Left hindlimb (tissue), 1 donor: ENCODE measurements at places on chromosomes 2 and 18.

- no peak for DNase-seq
These were observed 35.0 kb upstream of the PTH2R start for GRCh38 chr2:208371634-208371935.

- no peak for DNase-seq
These were observed 1.2 kb downstream of the TMEM237 start for GRCh38 chr2:201642086-201642578.

- no peak for DNase-seq
These were observed 26.5 kb downstream of the AQP12B start for GRCh38 chr2:240655931-240656886.

GRCh38 chr2:196318517-196319377, 147.4 kb upstream of the STK17B start:
- DNase-seq, result no peak

DNA sequence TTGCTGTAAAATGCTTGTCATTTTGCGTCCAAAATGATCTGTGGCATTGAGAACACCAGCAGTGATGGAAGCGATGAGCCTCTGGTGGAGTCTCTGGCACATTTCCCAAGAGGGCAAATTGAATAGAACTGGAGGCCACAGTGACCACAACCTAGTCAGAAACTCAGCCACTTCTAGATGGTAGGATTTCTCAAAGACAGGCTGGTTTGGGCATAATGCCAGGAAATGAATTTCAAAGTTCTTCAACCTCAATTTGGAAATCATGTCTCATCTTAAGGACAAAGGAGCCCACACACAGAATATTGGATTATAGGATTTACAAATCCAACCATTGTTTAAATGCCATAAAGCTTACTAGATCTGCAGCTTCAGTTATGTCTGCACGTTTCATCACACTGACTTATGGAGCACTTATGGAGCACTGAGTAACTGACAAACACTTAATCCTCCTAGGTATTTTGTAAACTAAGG, 132.1 kb downstream of the COL6A3 start:
- no peak for DNase-seq

DNA sequence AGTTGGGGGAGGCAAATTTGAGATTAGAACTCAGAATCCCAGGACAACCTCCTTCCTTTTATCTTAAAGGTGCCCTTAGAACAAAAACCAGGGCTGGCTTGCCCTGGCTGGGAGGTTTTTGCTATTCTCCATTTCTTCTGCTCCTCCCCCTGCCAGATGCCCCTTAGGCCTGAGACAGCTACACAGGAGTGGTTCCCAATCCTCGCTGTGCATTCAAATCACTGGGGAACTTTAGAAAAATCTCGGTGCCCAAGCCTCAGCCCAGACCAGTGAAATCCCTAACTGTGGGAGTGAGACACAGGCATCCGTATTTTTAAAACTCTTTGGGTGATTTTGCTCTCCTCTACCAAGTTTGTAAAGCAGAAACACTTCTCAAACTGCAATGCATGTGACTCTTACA, 38.8 kb downstream of the LBH start:
- DNase-seq, result no peak

DNA sequence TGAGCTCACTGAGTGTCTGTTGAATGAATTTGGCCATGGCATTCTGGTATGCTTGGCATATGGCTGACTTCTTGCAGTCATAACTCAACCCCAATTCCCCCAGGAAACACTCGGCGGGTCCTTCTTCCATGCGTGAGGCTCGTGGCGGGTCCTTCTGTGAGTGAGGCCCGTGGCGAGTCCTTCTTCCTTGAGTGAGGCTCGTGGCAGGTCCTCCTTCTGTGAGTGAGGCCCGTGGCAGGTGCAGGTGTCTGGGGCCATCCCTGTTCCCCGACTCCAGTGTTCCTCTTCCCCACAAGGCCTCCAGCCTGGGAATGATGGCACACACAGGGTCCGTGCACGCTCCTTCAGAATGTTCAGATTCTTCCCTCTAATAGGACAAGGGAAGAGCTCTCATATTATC, 169.0 kb downstream of the EIPR1 start:
- no peak for DNase-seq

- no peak for DNase-seq
These were observed 1355.4 kb downstream of the LRP1B start for GRCh38 chr2:140775411-140775810.

DNA sequence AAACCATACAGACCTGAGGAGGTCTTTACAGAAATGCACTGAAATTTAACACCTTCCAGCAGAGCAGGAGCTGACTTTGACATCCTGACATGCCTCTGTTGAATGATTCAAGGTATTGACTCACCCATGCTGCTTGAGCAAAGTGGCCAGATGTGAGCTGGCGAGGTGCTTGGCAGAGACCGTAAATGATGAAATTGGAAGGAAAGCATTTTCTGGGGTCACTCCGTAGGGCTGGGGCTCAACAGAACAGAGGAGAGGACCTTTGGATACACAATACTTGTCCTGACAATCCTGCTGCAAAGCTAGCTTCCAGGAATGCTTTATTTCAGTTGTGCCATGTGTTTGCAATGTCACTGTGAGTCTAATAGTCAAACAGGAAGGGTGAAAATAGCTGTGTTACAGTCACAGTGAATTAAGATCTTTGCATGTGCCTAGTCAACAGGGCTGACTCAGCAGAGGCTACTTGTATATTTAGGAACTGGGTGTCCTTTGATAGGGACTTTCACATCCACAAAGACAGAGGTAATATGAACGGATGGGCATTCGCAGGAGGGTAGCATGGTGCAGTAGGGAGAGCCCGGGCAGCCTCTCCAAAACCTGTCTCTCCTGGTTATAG, 31.6 kb upstream of the NCK2 start:
- DNase-seq, result no peak

DNA sequence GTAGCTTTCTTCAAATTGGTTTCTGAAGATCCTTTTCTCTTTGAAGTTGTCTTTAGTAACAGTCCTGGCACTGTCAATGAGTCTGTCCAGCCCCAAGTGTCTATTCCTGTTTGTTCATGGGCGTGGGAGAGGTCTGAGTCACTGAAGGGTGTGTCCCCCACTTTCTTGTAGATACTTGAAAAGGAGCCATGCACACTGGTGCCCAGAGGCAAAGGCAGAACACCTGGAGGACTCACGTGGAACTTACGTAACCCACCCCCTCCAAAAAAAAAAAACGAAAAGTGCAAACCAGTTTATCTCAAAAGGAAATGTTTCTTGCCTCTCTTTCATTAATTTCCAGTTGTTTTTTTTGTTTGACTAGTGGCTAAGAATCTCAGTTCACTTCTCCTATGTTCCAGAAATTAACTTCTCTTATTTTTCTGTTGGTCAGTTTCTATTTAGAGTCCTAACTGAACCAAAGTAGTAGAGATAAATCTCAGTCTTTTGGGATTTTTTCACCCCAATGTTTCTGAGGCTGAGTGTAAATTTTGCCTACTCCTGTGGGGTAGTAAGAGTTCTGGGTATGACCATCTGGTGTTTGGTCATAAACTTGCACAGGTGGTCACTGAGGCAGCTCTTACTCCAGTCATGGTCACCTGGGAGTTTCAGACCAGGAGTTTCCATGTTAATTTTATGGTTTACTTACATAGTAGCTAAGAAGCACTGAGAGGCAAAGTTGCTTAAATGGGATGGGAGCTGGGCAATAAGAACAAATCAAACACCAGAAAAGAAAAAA, 54.9 kb downstream of the DSC3 start:
- DNase-seq, result no peak

DNA sequence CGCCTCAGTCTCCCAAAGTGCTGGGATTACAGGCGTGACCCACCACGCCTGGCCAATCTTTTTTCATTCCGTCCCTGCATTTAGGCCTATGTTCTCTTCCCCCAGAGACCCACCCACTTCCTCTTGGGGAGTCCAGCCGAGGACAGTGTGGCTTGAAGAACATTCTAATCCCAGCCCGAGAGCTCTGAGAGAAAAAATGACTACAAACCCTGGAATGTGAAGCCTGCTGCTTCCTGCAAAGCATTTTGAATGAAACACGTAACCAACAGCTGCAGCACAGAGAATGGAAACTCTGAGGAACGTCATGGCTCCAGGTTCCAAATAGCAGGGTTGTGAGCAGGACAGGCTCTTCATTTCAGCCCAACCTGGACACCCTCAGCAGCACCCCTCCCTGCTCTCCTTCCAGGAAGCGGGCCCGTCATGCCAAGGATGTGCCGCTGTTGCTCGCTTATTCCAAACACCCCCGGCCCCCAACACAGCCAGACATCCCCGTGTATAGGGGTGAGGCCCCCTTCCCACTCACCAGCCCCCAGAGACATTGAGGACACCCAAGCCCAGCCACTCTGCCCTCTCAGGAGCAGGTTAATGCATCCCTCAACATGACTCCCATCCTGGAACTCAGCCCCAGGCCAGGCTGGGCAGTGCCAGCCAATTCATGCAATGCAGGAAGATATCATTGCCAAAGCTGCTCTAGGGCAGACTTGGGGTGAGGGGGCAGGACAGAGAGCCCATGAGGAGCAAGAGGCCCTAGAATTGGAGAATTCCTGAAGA, 139.8 kb downstream of the ZFP36L2 start:
- peak; percentile 94 for DNase-seq

GRCh38 chr2:66174491-66174890, 260.4 kb upstream of the MEIS1 start:
- DNase-seq, result no peak

DNA sequence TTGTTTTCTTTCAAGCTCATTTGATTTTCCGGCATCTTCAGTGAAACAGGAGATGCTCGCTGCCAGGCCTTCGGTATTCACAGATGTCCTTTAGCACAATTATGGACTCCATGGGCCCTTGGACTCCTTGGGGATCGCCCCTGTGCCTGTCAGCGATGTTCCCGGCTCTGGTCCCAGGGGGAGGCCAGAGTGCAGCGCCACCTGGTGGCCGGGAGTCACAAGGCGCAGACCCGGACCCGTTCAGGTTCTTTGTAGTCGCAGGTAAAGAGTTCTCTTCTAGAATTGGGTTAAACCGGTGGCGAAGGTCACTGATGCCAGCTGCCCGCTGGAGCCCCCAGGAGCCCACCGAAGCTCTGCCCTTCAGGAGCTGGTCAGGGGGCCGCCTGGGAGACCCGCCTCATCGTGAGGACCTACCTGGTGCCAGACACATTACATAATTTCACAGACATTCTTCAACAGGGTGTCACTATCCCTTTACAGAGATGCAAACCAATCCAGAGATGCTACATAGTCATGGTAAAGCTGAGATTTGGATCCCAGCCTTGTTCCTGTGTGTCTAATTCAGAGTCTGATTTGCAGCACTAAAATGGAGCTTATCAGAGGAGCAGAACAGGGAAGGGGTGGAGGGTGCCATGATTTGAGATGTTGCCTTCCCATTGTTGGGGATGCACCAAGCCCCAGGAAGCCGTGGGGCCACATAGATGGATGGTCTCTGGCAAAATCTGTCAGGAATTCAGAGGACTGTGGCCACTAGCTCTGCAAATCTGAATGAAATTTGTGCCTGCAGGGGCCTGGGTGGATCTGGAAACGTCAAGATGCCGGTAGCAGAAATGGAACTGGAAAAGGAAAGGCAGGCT, 6.0 kb upstream of the INPP5D start:
- DNase-seq, result no peak

- no peak for DNase-seq
These were observed 343.1 kb downstream of the CYRIA start for GRCh38 chr2:16322308-16323125.

- DNase-seq, result no peak
These were observed 52.0 kb downstream of the ZFP36L2 start for GRCh38 chr2:43174368-43174916.

GRCh38 chr2:85308896-85309555, 18.8 kb downstream of the TGOLN2 start:
- peak; percentile 85 for DNase-seq

GRCh38 chr2:29397039-29397438, 281.8 kb downstream of the CLIP4 start:
- no peak for DNase-seq

DNA sequence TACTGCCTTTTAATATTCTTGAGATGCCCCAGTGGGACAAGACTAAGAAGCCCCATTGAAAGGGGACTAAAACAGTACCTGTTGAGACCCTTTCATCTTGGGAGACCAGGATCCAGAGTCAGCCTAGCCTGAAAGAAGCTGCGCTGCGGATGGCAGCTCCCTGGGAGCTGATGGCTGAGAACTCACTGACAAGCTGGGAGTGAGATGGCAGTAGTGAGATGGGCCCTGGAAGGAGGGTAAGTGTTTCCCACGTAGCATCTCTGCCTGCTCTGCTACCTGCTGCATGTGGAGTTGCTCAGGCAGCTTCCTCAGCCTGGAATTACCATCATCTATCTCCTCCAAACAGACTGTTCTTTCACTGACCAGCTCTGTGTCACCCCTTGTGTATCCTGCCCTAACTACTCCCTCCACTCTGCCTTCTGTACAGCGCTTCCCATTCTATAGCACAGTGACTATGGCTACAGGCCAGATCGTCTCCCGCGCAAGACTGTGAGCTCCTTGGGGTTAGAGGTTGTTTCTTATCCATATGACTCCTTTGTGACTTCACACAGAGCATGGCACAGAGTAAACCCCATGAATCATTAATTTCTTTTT, 330.4 kb downstream of the NBAS start:
- no peak for DNase-seq
